ENCODE measurements at places on chromosomes 5 and 9.

DNA sequence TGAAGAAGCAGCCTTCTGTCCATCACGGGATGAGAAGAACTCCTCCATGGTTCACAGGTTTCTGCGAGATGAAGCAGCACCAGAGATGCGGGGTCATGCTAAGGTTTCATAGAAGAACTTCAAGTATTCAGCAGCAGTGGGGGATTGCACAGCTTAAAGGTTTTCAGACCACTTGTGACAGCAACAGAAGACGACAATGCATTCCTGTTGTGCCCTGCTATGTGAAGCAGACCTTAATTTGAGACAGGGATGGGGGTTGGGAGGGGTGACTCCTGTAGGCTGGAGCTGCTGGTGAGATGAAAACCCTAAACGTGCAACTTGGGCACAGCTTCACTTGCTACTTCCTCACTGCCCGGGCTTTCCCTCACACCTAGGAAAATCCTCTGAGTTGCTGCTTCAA is 256.0 kb downstream of the SLIT3 start:
- DNase-seq: no peak

DNA sequence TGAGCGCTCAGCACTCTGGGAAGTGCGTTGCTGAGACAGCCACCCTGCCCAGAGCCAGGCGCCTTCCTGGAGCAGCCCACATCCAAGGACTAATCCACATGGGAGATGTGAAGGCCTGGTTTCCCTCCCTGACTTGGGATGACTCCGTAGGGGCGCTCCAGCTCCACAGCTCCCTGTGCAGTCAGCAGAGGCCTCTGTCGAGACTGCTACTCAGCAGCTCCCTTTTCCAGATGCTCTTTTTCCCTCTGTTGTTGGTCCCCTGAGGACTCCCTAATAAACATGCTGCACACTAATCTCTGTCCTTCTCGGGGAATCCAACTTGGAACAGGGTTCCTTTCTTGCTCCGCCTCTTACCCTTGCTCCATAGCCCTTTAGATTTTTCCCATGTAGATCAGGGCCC is 237.3 kb downstream of the ZSWIM6 start:
- DNase-seq: no peak

- no peak for DNase-seq
Observed at GRCh38 chr5:33969572-33970452, 14.7 kb downstream of the SLC45A2 start.

GRCh38 chr9:81490605-81491331 is 198.6 kb downstream of the TLE1 start:
- DNase-seq: no peak

- no peak for DNase-seq
Observed at GRCh38 chr5:168468836-168469235, 17.4 kb upstream of the RARS1 start.

GRCh38 chr5:3217114-3217513 is 378.5 kb upstream of the IRX1 start:
- DNase-seq: no peak

DNA sequence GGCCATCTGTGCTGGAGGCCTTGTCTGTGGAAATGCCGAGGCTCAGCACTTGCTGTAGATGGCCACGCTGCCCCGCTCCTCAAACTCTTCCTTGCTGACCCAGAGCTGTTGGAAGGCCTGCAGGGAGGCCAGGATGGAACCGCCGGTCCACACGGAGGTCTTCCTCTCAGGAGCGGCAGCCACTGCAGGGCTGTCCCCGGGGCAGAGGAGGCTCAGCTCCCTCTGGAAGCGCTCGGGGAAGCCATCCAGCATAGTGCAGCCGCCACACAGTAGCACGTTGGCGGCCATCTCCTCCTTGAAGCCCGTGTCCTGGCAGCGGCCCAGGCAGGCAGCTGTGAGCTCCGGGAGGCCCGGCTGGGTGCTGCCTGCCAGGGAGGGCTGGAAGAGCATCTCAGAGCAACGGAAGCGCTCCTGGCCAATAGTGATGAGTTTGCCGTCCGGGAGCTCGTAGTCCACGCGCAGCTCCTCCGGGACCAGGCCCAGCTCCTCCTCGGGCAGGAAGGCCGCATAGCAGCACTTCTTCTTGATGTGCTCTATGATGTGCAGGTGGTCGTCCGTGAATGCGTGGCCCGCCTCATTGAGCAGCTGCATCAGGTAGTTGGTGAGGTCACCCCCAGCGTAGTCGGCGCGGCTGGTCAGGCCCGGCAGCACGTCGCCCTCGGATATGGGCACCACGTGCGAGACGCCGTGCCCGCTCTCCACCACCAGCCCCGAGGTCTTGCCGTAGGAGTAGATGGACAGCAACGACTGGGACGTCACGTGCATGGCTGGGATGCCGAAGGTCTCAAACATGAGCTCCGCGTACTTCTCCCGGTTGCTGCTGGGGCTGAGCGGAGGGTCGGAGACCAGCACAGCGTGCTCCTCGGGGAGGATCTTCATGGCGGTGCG is 901 bp downstream of the ACTL7B start:
- no peak for DNase-seq

GRCh38 chr5:66207800-66208561 is 63.9 kb downstream of the SREK1 start:
- DNase-seq: no peak

DNA sequence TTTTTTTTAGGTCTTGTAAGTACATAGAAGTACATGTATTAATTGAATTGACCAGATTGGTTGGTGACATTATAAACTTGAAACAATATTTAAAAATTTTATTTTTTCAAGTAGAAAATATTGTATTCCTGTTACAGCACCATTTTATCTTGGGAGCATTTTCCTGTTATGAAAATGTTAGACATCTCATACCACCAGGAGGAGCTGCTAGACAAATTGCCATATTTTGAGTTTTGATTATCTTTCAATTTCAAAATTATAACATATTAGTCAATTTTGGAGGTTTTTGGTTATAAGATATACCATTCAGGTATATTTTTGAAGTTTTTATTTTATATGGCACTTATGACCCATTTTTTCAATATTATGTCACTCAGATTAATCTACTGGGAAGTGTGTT is 84.4 kb downstream of the CNTLN start:
- no peak for DNase-seq

- no peak for DNase-seq
Observed at GRCh38 chr9:136654820-136655535, 7.7 kb upstream of the EGFL7 start.

DNA sequence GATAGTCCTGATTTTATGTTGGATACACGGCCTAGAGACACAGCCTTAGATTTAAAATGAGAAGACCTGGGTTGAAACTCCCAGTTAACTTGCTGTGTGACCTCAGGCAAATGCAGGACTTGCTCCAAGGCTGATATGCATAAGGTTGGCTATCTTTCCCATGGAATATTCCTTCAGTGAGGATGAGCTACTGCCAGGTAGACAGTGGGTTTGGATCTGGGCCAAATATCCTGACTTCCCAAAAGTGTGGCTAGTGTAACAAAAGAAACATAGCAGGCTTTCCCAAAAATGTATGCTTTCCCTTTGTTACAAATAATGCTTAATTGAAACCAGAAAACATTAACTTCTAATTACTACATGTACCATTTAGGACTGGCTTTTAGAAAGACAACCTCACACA is 697 bp upstream of the XPA start:
- no peak for DNase-seq

DNA sequence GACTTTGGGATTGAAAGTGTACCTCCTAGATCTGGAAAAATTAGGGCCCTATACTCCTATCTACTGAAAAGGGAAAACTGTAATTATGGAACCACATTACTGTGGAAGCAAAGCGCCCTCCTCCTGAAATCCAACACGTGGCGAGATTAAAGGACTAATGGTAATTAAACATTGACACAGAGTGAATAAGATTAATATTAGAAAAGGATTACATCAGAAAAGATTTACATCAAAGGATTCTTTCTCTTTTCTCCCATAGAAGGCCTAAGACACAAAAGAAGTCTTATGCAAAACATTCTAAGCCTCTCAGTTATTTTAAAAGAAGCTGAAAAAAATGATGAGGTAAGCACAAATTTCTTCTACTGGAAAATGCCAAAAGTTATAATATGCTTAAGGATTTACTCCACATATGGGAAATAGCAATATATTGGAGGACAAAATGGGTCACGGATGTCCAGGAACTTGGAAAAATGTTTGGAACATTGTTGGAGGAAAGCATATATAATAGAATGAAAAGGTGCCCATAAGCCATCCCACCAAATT is 227.8 kb downstream of the TRPM3 start:
- DNase-seq: no peak

DNA sequence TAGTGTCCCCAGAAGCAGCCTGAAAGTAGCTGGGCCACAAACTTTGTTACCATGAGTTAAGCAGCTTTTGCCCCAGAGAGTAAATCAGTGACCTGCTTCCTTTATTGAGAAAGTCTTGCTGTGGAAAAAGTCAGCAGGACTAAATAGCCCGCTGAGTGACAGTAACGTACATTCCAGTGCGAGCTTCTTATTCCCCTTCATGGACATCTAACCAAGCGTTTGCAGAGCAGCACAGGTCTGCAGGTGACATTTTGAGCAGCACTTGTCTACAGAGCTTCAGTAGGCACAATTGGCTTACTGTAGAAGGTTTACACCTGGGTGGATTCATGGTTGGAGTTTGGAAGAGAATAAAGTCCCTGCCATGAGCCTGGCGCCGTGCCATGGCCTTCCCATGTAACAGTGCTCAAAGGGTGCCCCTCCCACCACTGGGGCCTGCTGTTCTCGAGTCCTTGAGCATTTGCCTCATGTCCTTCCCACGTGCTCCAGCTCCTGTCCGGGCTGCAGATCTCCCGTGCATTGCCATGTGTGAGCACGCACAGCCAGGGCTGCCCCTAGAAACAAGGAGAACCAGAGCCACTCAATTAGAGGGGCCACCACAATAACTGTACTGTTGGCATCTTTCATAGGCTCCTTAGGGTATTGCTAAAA is 41.3 kb upstream of the GRHPR start:
- DNase-seq: no peak

- DNase-seq: no peak
Observed at GRCh38 chr5:113271745-113272454, 162.9 kb downstream of the TSSK1B start.

GRCh38 chr9:134852906-134853654 is 27.5 kb upstream of the FCN2 start:
- no peak for DNase-seq

DNA sequence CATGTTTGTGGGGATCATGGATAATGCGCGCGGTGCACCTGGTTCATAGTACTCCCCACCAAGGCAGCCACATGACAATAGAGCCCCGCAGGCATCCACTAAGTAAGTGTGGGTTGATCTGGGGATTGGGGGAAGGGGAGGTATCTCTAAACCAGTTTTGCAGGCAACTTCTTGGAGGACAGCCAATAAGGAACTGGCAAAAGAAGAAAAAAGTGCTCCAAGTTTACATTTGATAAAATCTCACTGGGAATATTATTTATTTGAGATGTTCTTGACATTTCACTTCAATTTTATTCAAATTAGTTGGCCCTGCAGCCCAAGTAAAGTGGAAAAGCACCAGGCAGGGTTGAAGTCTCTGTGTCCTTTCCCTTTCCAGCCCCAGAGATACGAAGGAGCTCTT is 8.5 kb downstream of the FBP1 start:
- DNase-seq: no peak

DNA sequence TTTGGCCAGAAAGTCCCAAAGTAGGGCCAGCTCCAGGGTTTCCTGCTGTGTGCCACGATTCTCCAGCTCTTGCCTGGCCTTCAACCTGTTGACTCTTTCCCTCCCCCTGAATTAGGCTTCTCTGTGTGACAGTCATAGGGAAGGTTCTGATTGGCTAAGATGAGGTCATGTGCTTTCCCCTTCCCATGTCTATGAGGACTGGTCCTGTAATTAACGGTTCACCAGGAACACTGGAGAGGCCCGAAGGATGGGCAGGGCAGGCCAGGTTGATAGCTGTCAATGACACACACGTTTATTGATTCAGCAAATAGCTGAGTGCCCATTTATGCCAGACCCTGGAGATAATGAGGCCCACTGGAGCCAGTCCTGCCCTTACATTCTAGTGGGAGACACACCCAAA is 9.0 kb upstream of the PRR7 start:
- no peak for DNase-seq

DNA sequence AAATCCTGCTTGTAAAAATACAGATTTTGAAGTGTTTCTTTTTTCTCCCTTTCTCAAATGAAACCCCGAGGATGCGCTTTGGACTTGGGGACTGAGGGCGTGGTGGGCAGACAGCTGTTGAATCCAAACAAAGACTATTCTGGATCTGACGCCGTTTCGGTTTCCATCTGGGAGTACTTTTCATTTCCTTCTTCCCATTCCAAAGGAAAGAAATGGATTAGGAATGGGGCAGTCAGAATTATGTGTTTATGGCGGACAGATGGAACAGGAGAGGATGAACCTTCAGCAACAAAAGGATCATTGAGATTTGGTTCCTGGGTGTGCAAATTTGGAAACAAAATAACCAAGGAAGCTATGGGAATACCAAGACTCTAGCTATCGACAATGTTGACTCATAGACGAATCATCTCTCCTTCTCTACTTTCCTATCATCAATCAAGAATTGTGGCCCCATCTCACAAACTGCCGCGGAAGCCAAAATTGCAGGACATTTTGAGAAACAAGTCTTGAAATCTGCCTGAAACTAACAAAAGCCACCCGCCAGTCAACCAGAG is 300.6 kb downstream of the PARP8 start:
- DNase-seq: no peak

DNA sequence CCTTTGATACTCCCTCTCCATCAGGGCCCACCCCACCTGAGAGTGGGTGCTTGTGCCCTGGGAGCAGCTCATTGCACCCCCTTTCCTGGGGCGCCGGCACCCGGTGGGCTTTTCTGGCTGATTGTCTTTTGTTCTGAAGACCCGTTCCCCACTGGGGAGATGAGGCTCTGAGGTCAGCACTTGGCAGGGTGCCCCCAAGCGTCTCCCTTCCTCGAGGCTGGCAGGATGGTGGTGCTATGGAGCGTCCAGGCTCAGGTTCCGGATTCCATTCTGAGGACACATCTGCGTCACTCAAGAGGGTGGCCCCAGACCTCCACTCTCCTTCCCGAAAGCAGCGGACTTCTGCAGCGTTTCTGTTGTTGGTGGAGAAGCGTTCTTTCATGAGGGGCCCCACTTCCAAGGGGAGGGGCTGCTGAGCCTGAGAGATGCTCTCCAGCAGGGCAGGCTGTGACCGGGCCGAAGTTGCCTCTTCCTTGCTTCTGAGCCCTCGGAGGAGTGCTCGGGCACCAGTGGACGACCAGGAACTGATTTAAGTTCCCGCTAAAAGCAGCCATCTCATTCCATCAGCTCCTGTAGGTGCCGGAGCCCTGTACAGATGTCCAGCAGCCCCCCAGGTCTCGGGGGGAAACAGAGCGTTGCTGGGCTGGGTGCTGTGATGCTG is 42.2 kb downstream of the COL5A1 start:
- no peak for DNase-seq

Measured in activated CD4-positive, alpha-beta T cell treated with anti-CD3 and anti-CD28 coated beads for 1 hour (primary cell).